ENCODE measurements at places on chromosomes 12 and 14. TPM values are rescaled to one million over a fixed set of nuclear protein-coding genes. Genes with fewer than 3 reads are reported as not detected.

The LRP6 gene
- 21.0 TPM for polyA plus RNA-seq

The KRT75 gene
- polyA plus RNA-seq = not detected

DNA sequence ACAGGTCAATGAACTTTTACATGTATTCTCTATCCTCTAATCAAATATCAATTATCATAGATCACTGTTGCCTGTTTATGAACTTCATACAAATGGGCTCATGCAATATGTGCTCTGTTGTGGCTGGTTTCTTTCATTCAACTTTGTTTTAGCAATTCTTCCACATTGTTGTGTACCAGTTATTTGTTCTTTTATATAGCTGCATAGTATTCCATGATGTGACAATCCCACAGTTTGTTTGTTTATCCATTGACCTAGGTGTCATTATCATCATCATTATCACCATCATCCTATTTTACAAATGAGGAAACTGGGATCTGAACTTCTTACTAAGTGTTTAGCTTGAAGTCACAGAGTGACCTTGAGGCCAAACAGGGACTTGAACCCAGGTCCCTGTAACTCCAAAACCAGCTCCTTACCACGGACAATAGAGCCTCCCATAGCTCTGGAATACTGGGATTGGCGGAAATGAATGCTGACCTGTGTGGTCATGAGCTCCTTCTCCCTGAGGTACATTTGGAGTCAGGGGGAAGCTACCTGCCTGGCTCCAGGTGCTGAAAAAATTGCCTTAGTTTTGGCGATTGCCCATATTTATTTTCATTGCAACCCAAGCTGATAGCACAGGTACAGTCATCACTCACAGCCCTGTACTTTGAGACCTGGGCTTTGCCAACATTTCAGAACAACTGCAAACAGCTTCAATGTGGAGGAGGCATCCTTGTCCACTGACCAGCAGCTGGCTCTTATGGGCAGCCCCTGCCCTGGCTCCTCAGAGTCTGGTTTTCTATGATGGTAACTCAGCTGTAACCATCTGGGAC is 9.2 kb downstream of the ZFP36L1 start:
- no peak for DNase-seq

DNA sequence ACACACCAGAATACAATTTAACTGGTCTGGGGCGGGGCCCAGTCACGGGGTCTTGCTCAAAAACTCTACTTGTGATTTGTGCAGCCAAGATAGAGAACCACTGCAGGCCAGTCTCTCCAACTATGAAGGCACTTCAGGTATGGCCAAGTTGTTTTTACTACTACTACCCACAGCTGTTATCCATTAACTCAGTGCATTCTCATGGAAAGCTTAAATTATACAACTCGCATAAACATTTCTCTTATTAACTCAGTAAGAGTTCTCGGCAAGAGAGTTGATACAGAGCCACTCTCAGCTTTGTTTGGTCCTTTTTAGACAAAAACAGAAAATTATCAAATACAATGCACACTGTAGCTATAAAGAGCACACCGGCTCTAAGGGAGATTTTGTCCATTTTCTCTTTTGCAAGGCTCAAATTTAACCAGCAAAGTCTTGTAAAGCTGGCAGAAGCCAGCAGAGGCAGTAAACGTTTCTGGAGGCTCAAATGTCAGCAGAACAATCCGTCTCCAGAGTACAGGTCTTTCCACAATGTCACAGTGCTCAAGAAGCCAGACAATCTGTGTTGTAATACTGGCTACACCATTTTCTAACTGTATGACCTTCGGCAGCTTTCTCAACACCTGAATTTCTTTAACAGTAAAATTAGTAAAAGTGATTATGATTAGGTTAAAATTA is 85.9 kb downstream of the PTGER2 start:
- peak; percentile 41 for DNase-seq
